ENCODE measurements at places on chromosomes 5 and 9.

DNA sequence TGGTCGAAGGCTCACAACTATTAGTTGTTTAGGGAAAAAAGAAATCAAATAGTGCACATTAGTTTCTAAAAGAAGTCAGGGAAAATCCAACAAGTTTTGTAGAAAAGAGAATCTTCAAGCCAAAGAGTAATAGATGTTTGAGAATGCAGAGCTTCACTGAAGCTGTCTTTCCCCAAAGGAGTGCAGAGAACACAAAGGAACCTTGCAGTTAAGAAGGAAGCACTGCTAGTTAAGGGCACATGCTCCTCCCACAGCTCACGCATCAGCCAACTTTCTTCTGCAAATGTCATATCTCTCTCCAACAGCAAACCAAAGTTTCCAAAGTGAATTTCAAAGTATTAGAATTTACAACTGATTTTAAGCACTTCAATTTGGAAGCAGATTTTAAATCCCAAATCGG, 116.4 kb upstream of the FST start:
- DNase-seq, result no peak

- DNase-seq, result no peak
Measured at GRCh38 chr9:94967482-94967881, 241.0 kb downstream of the AOPEP start.

DNA sequence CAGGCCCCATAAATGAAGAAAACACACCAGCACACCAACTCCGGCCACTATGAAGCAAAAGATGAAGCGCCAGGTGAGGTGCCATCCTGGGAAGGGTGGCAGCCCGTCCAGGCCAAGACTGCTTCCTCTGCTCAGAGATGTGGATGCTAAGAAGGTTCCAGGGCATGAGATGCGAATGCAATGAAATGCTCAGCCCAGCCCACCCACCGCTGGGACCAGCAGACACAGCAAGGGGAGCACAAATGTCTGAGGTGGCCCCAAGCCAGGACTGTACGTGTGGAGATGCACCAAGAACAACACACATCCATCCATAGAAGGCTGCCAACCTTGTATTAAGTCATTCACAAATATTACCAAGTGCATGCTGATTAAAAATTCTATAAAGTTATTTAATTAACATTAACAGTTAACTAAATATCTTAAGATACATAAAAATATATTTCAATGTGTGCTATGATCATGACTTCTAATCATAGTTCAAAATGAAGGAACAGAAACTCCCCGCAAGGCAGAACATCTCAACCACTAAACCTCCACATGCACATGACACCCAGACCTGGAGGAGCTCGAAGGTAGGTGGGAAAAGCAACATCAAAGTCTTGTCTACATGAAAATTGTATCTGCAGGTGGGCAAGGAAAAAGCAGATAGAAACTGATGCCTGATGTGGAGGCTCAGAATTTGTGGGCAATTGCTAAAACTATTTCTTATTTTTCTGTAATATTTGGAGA, 43.7 kb downstream of the BICD2 start:
- DNase-seq, result no peak

- no peak for DNase-seq
Measured at GRCh38 chr9:3035579-3036332, 191.9 kb upstream of the PUM3 start.

DNA sequence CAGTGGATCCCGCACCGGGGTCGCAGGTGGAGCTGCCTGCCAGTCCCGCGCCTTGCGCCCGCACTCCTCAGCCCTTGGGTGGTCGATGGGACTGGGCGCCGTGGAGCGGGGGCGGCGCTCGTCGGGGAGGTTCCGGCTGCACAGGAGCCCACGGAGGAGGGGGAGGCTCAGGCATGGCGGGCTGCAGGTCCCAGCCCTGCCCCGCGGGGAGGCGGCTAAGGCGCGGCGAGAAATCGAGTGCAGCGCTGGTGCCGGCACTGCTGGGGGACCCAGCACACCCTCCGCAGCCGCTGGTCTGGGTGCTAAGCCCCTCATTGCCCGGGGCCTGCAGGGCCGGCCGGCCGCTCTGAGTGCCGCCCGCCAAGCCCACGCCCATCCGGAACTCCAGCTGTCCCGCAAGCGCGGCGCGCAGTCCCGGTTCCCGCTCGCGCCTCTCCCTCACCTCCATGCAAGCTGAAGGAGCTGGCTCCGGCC, 120.6 kb upstream of the MEF2C start:
- DNase-seq, result no peak

DNA sequence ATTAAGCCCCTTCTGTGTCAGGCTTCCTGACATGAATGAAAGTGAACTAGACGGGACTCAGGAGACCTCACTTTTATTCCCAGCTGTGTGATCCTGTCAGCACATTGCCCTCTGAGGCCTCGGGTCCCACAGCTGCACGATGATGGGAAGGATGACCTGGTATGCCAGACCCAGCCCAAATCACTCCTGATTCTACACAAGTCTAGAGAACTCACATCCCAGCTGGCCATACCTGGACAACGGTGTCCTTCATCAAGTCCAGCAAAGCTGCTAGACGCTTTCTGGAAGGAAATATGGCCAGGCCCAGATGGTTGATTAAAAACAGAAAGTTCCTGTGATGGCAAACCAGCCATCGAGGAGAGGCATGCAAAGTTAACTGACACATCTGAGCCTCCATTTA, 118.0 kb upstream of the FSTL4 start:
- DNase-seq, result no peak

- DNase-seq, result no peak
Measured at GRCh38 chr9:136239135-136239982, 6.3 kb downstream of the QSOX2 start.

GRCh38 chr5:41527201-41527779, 16.9 kb upstream of the PLCXD3 start:
- no peak for DNase-seq

DNA sequence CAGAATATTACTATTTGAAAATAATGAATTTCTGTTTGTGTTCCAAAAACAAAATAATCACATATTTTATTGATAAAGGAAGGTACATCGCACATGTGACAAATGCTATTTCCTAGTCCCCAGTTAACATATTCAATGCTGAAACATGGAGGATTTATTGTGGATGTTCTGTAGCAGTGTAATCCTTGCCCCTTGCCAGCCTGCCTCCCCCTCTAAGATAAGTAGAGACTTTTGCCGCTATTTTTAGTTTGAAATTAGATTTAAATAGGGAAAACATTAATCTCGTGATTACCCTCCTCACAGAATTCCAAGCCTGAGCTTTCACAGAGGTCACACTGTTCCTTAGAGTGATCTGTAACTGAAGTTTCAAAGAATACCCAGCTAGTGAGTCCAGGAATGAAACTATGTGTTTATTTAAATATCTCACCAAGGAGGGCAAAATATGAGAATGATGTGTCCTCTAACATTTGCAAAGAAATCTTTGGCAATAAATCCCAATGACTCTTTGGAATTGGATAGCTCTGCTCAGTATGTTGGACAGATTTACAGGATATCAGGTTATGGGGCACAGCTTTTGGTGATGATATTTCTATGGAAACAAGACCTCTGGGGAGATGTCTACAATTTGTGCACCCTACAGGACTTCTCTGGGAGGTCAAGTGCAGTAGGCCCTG, 17.3 kb downstream of the CTXN3 start:
- DNase-seq, result no peak

GRCh38 chr9:5910413-5911057, 19.8 kb downstream of the MLANA start:
- no peak for DNase-seq
